Stimulated activated CD4-positive, alpha-beta T cell treated with anti-CD3 and anti-CD28 coated beads, Interleukin-12 subunit alpha, Interleukin-12 subunit beta, amount 100 ng/mL, for 48 hours (primary cell): ENCODE measurements at places on chromosomes 13 and 19.

DNA sequence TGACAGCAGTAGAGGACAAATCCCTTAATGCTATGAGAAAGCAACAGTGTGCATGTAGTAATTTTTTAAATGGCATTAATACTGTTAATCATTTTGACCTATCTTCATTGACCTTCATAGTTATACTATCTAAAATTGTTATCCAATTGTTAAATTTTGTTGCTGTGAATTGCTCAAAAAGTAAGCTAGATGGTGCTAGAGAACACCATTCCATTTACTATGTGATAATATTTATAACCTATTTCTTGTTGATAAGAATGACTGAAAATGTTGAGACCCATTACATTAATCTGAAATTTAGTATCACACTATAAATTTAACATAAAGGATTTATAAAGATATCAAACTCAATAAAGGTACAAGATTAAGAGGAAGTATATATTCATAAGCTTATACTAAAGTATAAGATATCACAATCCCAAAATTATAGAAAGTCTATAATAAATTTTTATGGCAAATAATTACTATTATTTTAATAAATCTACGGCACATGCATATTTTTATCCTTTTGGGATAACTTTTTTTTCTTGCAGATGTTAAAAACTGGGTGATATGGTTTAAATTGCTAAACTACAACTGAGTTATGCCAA is 1573.3 kb downstream of the PCDH9 start:
- DNase-seq: no peak

DNA sequence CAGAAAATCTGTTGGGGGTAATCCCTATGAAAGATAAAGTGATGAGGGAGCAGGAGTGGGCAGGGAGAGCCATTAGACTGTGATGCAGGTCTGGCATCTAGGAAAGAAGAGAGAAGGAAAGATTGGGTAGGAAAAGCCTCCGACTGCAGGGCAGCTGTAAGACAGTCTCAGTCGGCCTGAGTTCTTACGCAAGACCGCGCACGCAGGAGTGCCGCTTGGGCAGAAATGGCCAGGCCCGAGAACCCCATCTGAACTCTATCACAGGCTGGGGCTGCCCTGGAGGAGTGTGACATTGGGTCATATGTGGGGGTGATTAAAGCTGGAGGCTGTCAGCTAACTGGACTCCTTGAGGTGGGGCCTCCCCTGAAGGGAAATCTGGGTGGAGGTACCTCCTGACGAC is 13.9 kb upstream of the FBXL3 start:
- no peak for DNase-seq

DNA sequence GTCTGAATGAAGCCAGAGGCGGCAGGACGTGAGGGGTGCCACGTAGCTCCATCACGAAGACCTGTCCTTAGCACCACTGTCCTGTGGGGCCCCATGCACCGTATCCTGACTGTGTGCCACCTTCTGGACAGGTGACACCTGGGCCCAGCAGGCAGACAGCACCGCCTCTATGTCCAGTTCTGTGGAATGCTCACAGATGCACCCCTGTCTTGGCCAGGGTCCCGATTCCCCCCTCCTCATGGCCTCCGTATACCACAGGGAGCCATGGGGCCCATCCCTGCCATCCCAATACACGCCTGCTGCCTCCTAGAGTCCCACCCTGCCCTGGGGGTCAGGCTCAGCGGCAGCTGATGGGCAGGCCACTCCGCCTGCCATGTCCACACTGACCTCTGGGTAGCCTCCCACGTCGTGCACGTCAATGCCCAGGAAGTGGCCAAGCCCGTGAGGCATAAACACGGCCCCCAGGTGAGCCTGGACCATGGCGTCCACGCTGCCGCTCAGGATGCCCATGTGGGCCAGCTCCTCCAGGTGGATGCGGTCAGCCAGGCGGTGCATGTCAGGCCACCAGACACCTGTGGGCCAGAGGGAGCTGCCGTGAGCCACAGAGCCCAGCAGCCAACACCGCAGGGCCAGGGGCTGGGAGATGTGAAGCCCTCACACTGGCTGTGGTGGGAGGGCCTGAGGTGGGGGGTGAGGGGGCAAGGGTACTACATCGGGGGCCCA is 17.6 kb downstream of the CEBPG start:
- no peak for DNase-seq

DNA sequence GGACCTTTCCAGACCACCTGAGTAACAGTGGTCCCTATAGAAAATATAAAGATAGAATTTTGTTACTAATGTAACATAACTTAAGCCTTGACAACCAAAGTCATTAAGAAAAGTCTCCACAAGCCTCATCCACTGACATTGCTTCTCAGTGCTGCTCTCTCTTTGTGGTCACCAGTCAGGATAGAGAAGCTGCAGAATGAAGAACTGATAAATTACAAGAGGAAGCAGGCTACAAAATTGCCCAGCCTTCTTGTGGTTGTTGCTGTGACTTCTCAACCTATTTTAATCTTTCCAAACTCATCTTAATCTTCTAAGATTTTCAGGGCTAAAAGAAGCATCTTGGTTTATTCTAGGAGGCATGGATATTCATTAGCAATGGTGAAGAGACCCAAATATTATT is 343.8 kb downstream of the MZT1 start:
- DNase-seq: no peak

DNA sequence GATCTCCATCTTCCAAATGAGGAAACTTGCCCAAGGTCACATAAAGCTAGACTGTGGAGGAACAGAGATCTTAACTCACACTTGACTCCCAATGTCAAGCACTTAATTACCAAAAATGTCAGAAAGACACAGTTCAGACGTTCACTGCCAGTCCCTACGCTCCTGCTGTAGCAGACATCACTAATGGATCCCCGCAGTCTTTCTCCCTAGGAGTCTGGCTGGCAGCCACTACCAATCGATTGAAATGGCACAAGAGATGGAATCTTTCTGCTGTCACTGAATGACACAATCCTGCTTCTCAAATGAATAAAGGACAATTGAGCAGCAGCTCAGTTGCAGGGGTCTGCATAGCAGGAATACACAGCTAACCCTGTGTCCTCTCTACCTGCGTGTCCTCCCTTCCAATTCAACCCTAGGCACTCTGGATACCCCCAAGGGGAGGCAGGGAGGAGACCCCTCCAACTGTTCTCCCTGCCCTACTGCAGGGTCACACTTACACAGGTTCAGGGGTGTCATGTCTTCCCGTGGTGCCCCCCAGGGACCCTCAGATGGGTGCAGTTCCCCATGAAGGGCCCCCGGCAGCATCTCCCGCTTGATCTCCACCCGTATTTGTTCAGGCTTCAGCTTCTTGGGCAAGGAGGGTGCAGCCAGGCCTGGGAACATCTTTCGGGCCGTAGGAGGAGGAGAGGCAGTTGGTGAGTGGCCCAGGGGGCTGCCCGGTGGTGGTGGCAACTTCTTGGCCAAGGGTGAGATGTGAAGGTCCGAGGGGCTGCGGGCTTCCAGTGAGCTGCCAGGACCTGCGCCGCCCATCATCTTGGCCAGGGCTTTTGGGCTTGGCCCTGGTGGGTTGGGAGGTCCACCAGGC is 7.9 kb upstream of the AKAP8L start:
- DNase-seq: no peak

DNA sequence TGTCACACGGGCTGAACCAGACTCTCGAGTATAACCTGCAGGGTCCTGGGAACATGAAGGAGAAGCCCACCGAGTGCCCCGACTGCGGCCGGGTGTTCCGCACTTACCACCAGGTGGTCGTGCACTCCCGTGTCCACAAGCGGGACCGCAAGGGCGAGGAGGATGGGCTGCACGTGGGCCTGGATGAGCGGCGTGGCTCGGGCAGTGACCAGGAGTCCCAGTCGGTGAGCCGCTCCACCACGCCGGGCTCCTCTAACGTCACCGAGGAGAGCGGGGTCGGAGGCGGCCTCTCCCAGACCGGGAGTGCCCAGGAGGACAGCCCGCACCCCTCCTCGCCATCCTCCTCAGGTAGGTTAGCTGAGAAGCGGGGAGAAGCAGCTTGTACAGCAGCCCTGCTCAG is 73.2 kb downstream of the ZNF536 start:
- DNase-seq: no peak

DNA sequence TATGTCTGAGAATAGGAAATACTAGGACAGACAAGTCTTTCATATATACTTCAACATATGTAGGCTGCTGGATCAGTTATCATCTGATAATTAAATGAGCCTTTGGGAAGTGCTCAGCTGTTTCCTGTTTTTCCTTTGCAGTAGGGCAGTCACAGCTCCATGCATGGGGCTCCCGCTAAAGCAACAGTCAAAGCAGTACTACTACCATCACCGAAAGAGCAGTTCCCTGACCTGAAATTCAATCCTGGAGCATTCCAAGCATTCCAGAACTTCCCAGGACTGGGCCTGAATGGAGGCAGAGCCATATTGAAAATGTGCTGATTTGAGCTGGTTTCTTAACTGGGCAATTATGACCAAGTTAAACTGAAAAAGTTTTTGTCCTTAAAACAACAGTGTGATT is 20.5 kb downstream of the MICU2 start:
- no peak for DNase-seq

DNA sequence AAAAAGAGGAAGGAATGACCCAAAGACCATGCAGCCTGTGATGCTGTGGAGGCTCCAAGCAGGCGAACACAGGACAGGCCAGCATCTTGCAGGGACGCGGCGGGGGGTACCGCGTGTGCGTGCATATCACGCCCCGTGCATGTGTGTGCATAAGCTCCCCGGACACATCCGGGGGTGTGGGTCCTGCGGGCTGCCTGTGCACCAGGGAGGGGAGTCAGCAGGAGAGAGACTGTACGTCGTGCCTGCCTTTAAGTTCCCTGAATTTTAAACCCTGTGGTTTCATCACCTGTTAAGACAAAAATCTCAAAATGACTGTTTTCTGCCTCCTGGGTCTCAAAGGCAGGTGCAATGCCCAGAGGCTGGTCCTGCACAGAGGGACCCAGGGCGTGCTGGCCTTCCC is 16.6 kb downstream of the ADAT3 start:
- DNase-seq: no peak

GRCh38 chr13:34469196-34469986 is 472.7 kb upstream of the NBEA start:
- DNase-seq: no peak

DNA sequence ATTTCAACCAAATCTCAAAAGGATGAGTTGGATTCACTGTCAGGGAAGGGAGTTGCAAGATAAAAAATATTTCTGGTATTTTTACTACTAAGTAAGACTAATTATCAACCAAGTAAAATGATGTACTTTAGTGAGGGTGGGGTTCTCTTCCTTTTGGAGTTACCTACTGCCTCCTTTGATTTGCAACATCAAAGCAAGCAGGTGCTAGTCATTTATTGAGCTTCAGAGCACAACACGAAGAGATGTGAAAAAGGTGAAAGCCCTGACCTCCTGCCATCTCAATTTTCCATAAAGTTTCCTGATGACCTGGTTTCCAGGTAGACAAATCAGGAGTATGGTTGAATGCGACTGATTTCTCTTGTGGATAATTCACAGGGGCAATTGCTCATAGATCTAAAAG is 96.0 kb downstream of the CDADC1 start:
- DNase-seq: no peak

- no peak for DNase-seq
Observed at GRCh38 chr13:98172590-98173422, 4.3 kb downstream of the RNF113B start.

DNA sequence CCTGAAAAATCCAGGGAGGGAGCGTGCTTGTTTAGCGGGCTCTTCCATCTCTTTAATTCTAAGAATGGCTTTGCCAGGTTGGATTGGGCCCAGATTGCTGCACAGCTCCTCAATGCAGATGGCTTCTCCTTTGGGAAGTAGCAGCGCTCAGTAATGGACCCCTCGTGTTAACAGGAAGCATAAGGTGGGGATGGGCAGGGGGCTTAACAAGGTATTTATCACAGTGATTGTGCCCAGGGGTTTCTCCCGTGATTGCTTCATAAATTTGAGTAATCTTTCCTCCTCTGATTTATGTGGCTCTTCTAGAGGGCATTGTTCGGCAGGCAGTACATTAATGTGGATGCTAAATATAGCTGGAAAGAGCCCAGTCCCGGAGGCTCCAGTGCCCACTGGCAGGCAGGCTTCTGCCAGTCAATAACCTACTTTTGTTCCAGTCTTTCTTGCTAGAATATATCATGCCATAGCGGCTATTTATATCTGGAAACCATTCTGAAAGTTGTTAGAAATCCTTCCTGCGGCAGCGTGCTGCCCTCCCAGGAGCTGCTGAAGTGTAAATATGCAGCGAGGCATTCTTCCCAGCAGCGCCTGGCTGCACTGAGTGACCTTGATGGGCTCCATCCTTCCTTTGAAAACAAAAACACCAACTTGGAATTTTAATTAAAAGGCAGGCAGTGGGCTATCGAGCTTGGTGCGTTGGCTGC is 65.0 kb downstream of the FGF9 start:
- DNase-seq: no peak

DNA sequence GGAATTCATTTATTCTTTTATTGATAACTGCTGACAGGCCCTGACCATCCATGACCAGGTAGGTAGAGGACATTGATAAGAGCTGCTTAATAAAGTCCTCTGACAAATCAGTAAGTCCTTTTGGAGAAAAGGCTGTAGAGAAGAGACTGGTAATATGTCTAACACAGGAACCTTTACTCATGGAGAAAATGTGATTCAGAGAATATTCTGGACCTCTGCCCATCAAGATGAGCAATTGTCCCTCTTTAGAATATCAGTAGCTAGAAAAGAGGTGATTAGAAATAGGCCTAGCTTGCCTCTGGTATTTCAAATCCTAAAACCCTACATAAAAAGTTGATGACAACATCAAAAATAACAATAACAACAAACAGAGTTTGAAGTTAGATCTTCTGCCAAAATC is 642.3 kb downstream of the TBC1D4 start:
- no peak for DNase-seq

GRCh38 chr13:110689711-110690110 is 16.2 kb downstream of the CARS2 start:
- DNase-seq: no peak

- DNase-seq: no peak
Observed at GRCh38 chr19:29878973-29879654, 62.9 kb upstream of the URI1 start.

- DNase-seq: no peak
Observed at GRCh38 chr19:44571830-44572580, 41.4 kb upstream of the IGSF23 start.

DNA sequence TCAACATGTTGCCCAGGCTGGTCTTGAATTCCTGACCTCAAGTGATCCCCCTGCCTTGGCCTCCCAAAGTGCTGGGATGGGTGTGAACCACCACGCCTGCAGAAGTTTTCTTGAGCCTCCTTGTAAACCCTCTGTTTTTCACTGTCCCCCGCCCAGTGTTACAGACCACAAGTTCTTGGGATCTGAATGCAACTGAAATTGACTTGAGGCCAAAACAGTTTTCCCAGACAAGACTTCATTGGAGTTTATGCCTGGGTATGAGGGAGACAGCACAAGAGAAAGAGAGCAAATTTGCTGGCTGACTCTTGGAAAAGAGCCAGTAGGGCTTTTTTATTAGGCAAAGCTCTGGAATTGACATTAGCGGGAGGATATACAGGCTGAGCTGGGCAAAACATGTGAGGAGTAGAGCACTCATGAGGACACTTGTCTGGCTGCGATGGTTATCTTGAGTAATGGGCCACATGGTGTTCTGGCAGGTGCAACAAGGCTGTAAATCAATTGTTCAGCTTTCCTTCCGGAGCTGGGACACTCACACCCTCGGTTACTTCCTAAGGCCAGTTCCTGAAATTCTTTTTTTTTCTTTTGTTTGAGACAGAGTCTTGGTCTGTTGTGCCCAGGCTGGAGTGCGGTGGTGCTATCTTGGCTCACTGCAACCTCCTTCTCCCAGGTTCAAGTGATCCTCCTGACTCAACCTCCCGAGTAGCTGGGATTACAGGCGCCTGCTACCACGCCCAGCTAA is 12.7 kb upstream of the HNRNPL start:
- no peak for DNase-seq

GRCh38 chr19:7507884-7508283 is 8.0 kb upstream of the ZNF358 start:
- DNase-seq: no peak
